ENCODE measurements at places on chromosomes 5 and 9.

- DNase-seq = no peak
- peaks cover 9% of the 10 kb centered on the region for H3K27me3 ChIP-seq
- no peaks in the 10 kb centered on the region for H3K4me1 ChIP-seq
- no peaks in the 10 kb centered on the region for H3K36me3 ChIP-seq
- H3K4me3 ChIP-seq = no peak overlapping the region
These were observed 42.5 kb upstream of the SH3PXD2B start for GRCh38 chr5:172496671-172497371.

- no peak overlapping the region for H3K27ac ChIP-seq
- no peaks in the 10 kb centered on the region for H3K4me1 ChIP-seq
- H3K36me3 ChIP-seq = no peaks in the 10 kb centered on the region
- H3K4me3 ChIP-seq = no peak overlapping the region
- peaks cover 6% of the 10 kb centered on the region for H3K27me3 ChIP-seq
These were observed 6.6 kb upstream of the RASGRF2 start for GRCh38 chr5:80953587-80953986.

DNA sequence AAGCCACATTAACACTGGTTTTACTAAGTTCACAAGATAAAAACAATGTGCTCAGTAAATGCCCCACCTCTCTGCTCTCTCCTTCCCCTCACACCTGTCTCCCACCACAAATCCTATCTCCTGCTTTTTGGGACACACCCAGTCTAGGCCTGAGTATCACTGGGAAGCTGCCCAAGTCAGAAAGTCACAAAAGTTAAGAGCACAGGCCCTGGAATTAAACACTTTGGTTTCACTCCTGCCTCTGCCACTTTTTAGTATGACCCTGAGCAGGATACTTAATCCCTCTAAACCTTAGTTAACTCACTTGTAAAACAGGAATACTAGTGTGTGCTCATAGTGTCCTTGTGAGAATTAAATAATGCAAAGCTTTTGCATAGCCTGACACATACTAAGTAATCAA, 11.3 kb downstream of the C5 start:
- H3K36me3 ChIP-seq = peaks cover 15% of the 10 kb centered on the region
- H3K27me3 ChIP-seq = no peaks in the 10 kb centered on the region
- no peak for DNase-seq
- H3K4me1 ChIP-seq = no peaks in the 10 kb centered on the region
- no peak overlapping the region for H3K27ac ChIP-seq

- H3K27ac ChIP-seq = no peak overlapping the region
- H3K4me1 ChIP-seq = peaks cover 2% of the 10 kb centered on the region
- H3K36me3 ChIP-seq = no peaks in the 10 kb centered on the region
- H3K4me3 ChIP-seq = no peak overlapping the region
These were observed 16.3 kb downstream of the PDGFRB start for GRCh38 chr5:150139334-150139733.

GRCh38 chr9:99497641-99498040, 275.6 kb downstream of the SEC61B start:
- no peak for DNase-seq
- peak overlapping the region; percentile 60 for H3K27ac ChIP-seq
- peaks cover 3% of the 10 kb centered on the region for H3K36me3 ChIP-seq
- H3K4me3 ChIP-seq = no peak overlapping the region
- peaks cover under 1% of the 10 kb centered on the region for H3K4me1 ChIP-seq

DNA sequence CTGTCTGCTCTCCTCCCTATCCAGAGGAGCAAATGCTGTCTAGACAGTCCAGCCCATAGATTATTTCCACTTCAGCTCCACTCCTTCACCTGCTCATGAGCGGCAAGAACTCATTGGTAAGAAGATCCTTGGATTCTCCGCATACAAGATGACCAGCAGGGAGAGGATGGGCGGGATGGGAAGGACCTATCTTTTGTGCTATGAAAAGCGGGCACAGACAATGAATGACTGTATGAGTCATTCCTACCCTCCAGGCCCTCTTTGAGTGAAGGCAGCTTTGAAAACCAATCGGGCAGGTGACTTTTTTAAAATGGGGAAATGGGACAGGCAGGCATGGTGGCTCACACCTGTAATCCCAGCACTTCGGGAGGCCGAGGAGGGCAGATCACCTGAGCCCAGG, 49.4 kb downstream of the SMIM23 start:
- no peaks in the 10 kb centered on the region for H3K4me1 ChIP-seq
- no peaks in the 10 kb centered on the region for H3K27me3 ChIP-seq
- H3K27ac ChIP-seq = no peak overlapping the region
- DNase-seq = no peak
- H3K4me3 ChIP-seq = no peak overlapping the region
- H3K36me3 ChIP-seq = peaks cover 19% of the 10 kb centered on the region

- no peak overlapping the region for H3K4me3 ChIP-seq
- DNase-seq = no peak
- H3K27me3 ChIP-seq = no peaks in the 10 kb centered on the region
- H3K4me1 ChIP-seq = no peaks in the 10 kb centered on the region
- H3K27ac ChIP-seq = no peak overlapping the region
These were observed 24.9 kb downstream of the TAS2R1 start for GRCh38 chr5:9605041-9605838.

- no peaks in the 10 kb centered on the region for H3K27me3 ChIP-seq
- no peak for DNase-seq
- no peak overlapping the region for H3K4me3 ChIP-seq
- no peak overlapping the region for H3K27ac ChIP-seq
- H3K4me1 ChIP-seq = no peaks in the 10 kb centered on the region
These were observed 136.3 kb upstream of the BASP1 start for GRCh38 chr5:17081142-17081541.

DNA sequence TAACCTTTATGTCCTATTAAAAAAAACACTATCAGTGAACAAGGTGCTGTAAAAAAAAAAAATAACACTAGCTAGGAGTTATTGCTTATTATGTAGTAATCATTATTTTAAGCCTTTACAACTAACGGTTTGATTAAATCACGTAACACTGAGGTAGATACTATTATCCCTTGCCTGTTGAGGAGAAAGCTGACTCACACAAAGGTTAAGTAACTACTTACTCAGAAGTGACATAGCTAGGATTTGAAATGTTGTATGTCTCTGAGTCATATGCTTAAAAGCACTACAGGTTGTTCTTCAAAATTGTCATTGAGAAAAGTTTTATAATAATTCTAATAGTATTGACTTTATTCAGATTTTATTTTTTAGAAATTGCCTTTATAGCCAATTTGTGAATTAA, 8.8 kb downstream of the TENT2 start:
- no peak overlapping the region for H3K27ac ChIP-seq
- H3K4me3 ChIP-seq = no peak overlapping the region
- peaks cover 5% of the 10 kb centered on the region for H3K4me1 ChIP-seq
- no peaks in the 10 kb centered on the region for H3K27me3 ChIP-seq

DNA sequence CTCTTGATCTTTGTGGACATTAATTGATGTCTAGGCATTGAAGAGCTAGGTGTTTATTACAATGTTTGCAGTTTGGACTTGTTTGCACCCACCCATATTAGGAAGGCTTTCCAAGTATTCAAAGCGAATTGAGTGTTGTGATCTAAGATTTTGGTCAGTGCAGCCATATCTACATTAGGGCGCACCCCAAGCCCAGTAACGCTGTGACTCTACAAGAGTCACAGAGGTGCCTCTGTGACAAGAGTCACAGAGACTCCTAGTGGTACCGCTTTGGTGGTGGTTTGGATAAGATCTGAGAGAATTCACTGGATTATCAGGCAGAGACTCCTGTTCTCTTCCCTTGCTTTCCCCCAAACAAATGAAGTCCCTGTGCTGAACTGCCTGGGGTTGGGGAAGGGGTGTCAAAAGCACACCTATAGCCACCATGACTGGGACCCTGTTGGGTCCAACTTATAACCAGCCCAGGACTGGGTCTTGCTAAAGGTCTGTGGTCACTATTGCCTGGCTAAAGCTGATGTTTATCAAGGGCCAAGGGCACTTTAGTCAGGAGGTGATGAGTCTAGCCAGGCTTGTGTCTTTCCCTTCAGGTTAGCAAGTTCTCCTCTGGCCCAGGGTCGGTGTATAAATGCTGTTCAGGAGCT, 114.1 kb upstream of the RIOK2 start:
- H3K4me1 ChIP-seq = no peaks in the 10 kb centered on the region
- no peaks in the 10 kb centered on the region for H3K36me3 ChIP-seq
- no peak overlapping the region for H3K4me3 ChIP-seq
- no peak for DNase-seq

DNA sequence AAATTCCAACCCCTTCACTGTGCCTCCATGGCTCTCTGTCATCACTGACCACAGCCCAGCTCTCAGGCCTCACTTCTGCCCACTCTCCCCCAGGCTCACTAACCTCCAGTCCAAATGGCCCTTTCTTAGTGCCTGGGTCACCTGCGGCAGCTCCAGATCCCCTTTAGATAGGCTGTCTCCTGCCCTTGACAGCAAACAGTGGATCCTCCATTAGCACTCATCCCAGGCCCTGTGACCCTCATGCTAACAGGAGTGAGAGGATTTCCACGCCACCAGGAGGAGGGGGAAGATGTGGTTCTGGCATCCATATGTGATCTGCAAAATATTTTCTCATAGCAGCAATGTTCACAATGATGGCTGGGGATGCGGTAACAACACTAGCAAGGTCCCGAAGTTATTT, 139.4 kb downstream of the DCP2 start:
- no peaks in the 10 kb centered on the region for H3K36me3 ChIP-seq
- DNase-seq = no peak
- no peak overlapping the region for H3K4me3 ChIP-seq
- H3K27me3 ChIP-seq = peaks cover 8% of the 10 kb centered on the region

GRCh38 chr5:163841-164240, 27.5 kb upstream of the LRRC14B start:
- no peaks in the 10 kb centered on the region for H3K36me3 ChIP-seq
- H3K4me1 ChIP-seq = no peaks in the 10 kb centered on the region
- H3K27ac ChIP-seq = no peak overlapping the region
- no peak overlapping the region for H3K4me3 ChIP-seq

- DNase-seq = no peak
- H3K36me3 ChIP-seq = no peaks in the 10 kb centered on the region
- H3K27ac ChIP-seq = no peak overlapping the region
- no peaks in the 10 kb centered on the region for H3K4me1 ChIP-seq
- H3K27me3 ChIP-seq = no peaks in the 10 kb centered on the region
These were observed 55.1 kb downstream of the ZNF354C start for GRCh38 chr5:179115307-179115706.

DNA sequence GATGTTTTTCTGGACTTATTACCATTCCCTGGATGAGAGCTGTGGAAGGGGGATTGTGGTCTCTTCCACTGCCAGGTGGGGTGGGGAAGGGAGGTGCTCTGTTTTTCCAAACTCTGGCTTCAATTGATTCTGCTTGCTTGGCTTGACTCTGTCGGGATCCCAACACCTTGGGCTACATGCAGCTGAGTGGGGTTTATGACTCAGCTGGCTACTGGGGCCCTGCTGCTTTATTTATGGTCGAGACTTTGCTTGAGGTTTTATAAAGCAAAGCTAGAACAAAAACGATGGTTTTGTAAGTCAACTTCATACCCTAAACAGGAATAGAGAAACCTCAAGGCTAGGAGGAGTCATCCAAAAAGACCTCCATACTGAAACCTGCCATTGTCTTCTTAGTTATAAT, 76.3 kb downstream of the AOPEP start:
- DNase-seq = no peak
- H3K4me3 ChIP-seq = no peak overlapping the region
- H3K36me3 ChIP-seq = peaks cover 38% of the 10 kb centered on the region
- no peaks in the 10 kb centered on the region for H3K27me3 ChIP-seq
- H3K27ac ChIP-seq = no peak overlapping the region
- H3K4me1 ChIP-seq = peaks cover 4% of the 10 kb centered on the region

- H3K27me3 ChIP-seq = no peaks in the 10 kb centered on the region
- peaks cover 9% of the 10 kb centered on the region for H3K36me3 ChIP-seq
- peaks cover 31% of the 10 kb centered on the region for H3K4me1 ChIP-seq
- no peak overlapping the region for H3K4me3 ChIP-seq
- DNase-seq = no peak
These were observed 3.1 kb downstream of the ZER1 start for GRCh38 chr9:128768606-128769005.

- peaks cover 3% of the 10 kb centered on the region for H3K36me3 ChIP-seq
- no peak for DNase-seq
- H3K4me3 ChIP-seq = no peak overlapping the region
- peaks cover 4% of the 10 kb centered on the region for H3K27me3 ChIP-seq
These were observed 45.2 kb downstream of the AHRR start for GRCh38 chr5:366541-367357.

DNA sequence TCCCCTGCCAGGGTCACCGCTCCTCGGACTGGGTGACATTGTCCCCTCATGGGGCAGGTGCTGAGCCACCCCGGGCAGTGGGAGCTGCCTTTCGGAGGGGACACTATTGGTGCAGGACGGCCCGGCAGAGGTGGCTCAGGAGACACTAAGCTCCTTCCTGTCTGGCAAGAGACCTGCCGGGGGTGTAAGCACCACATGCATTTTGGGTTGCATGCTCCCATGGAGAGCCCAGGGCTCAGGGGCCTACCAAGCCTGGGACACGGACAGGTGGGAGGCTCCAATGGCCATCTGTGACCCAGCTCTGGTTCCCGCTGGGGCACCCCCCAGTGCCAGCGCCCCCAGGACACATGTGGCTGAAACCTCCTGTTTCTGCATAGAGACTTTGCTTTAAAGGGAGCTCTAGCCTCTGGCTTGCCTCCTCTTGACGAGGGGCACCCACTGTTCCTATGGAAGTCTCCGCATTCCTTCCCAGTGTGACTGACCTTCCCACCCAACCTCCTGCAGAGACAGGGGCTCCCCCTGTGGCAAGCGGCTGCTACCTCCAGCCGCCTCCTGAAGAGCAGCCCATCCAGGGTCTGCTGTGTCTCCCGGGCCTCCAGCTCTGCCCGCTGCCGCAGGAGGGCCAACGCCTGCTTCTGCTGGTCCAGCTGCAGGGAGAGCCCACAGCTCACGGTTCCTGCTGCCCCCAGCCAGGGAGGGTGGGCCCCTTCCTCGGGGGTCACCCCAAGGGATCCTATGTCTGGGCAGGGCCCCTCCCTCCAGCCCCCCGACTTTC, 28.1 kb downstream of the CCDC187 start:
- H3K27ac ChIP-seq = no peak overlapping the region
- H3K27me3 ChIP-seq = peaks cover 3% of the 10 kb centered on the region
- H3K4me1 ChIP-seq = no peaks in the 10 kb centered on the region
- H3K36me3 ChIP-seq = no peaks in the 10 kb centered on the region
- no peak overlapping the region for H3K4me3 ChIP-seq

- no peak for DNase-seq
- peaks cover 1% of the 10 kb centered on the region for H3K36me3 ChIP-seq
- H3K27me3 ChIP-seq = no peaks in the 10 kb centered on the region
- H3K4me1 ChIP-seq = no peaks in the 10 kb centered on the region
These were observed 597.0 kb downstream of the PSAT1 start for GRCh38 chr9:78893774-78894401.

GRCh38 chr5:147963948-147964693, 57.8 kb upstream of the C5orf46 start:
- no peaks in the 10 kb centered on the region for H3K4me1 ChIP-seq
- H3K4me3 ChIP-seq = no peak overlapping the region
- no peak overlapping the region for H3K27ac ChIP-seq
- no peak for DNase-seq

Measured in memory B cell (primary cell).